ENCODE measurements at places on chromosomes 3 and 15. TPM values are rescaled to one million over a fixed set of nuclear protein-coding genes. Genes with fewer than 3 reads are reported as not detected.

DNA sequence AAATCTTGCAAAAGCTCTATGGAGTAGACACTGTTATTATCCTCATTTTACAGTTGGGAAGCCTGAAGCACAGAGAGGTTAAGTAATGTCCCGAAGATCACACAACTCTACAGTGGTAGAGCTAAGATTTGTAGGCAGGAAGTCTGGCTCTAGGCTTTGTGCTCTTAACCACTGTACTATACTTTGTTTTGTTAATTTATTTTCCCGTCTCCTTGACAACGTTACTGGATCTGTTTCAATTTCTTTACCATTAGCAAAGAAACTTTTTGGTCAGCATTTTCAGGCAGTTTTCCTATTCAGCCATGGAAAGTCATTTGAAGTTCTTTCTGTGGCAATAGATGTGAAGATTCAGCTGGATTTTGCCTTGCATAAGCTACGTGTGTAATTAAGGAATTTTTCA lies 51.7 kb downstream of the OTOL1 start:
- no peak for DNase-seq

DNA sequence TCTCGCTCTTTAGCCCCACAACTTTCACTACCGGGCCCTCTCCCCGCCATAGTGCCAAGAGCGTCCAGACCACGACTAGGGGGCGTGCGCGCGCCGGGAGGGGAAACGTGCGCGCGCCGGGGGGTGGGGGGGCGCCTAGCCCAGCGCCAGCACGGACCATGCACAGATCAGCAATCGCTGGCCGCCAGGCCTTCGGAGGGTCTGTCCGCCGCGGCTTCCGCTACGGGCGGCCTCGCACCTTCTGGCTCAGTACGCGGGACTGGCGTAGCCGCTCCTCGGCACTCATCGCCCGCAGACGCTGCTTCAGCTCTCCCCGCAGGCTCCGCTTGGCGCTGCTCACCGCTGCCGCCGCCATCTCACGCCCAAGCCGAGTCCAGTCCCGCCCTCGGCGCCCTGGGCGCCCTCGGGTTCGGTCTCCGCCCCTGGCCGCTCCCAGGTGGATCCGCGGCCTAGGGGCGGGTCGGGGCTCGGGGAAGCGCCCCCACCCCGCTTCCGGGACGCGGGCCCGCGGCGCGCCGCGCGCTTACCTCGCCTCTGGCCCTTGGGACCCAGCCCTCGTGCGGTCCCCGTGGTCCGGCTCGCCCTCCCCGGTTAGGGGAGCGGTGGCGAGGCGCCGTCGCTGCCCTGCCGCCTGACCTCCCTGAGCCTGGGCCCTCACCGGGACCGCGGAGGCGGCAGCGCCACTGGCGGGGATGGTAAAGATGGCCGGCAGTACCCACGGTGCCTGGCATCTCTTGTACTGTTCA lies at the start of gene MTHFS:
TSS of gene MTHFS (minus strand) at position 381 of the 746 bp plus-strand sequence. CDS start at position 355, 26 bp downstream.
- peak; percentile 92 for DNase-seq

- no peak for DNase-seq
Measured at GRCh38 chr3:71341721-71342120, 241.8 kb downstream of the FOXP1 start.

DNA sequence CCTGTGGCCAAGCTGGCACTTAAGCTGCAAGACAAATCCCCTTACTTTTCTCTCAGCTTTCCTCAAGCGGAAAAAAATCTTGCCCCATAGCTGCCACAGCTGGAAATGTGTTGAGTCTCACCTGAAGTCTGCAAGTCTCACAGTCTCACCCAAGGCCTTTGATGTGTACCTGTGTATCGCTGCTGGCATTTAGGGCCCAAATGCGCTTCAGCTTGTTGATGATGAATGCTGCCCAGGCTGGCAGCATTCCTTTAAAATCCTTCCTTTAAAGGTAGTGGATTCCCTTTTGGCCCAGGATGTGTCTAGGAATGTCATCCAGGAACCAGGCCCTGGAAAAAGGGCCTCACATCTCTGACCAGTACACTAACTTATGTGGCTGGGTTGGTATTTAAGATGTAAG lies 7.0 kb downstream of the OR5K4 start:
- DNase-seq: no peak

Gene SAMD7
- total RNA-seq: not detected
